A549 treated with AZD2906 at 1 μM for 4 hours (cell line): ENCODE measurements at places on chromosomes 4 and X. TPM values are rescaled to one million over a fixed set of nuclear protein-coding genes. Genes with fewer than 3 reads are reported as not detected.

NOA1 gene
- 14.9 to 16.0 TPM (median 15.6 TPM) in 5 replicates for total RNA-seq

HGFAC gene
- 0.09 to 0.26 TPM (median 0.14 TPM) in 5 replicates for total RNA-seq

RBM3 gene
- total RNA-seq: 337 to 558 TPM (median 385 TPM) in 5 replicates

NAAA gene
- total RNA-seq: 22.0 to 25.2 TPM (median 23.8 TPM) in 5 replicates

LRCH2 gene
- total RNA-seq: 0.01 to 0.03 TPM (median 0.02 TPM) in 3 of 5 replicates, not detected in the others

FGFBP2 gene
- total RNA-seq: 0.17 to 0.41 TPM (median 0.34 TPM) in 5 replicates

PDZD11 gene
- total RNA-seq: 88.9 to 109 TPM (median 91.0 TPM) in 5 replicates

ATP7A gene
- 3.0 to 4.1 TPM (median 3.5 TPM) in 5 replicates for total RNA-seq

ART3 gene
- total RNA-seq: not detected in 5 replicates
